ENCODE measurements at places on chromosomes 1 and 21.

DNA sequence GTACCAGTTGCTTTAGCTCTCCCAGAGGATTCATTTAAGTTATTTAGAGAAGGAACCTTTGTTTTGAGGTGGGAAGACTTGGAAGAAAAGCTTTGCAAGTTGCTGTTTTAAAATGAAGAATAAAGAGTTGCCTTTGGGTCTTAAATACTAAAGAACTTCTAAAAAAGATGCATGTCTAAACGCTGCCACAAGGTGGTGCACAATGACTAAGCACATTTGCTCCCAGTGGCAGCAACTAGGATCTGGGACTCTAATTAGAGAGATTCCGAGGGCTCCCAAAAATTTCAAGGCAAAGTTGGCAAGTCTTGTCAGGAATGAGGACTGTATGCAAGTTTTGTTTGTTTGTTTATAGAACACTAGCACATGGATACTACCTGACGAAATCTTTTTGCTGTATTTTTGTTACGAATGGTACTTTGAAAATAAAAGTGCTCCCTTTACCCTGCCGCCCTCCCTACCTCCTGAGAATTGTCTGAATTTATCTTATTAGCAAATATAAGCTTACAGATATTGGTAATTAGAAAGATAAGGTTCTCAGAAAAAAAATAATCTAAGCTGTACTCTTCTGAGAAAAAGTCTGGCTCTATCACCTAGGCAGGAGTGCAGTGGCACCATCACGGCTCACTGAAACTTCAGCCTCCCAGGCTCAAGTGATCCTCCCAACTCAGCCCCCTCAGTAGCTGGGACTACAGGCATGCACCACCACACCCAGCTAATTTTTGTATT is 121.8 kb downstream of the HFM1 start:
- no peak for DNase-seq
- H3K4me3 ChIP-seq = no peak overlapping the region
- no peaks in the 10 kb centered on the region for H3K36me3 ChIP-seq

DNA sequence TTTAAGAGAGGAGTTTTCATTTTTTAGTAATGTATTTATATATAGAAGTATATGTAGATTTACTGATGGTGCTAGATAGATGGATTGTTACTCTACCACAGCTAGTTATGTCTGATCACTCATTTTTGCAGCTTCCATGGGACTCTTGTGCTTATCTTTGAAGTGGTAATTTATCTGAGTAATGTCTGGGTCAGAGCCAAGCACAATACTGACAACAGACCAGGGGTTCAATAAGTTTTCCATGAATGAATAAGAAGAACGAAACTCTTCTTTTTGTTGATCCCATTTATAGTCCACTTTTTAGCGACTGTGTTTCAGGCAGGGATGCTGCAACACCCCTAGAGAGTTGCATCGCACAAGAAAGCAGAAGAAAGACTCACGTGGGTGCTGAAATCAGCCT is 935.2 kb downstream of the PLA2G4A start:
- no peaks in the 10 kb centered on the region for H3K4me1 ChIP-seq
- no peaks in the 10 kb centered on the region for H3K27me3 ChIP-seq
- H3K36me3 ChIP-seq = no peaks in the 10 kb centered on the region
- DNase-seq = no peak
- H3K4me3 ChIP-seq = no peak overlapping the region

- no peak for DNase-seq
- no peak overlapping the region for H3K27ac ChIP-seq
- no peaks in the 10 kb centered on the region for H3K27me3 ChIP-seq
- no peaks in the 10 kb centered on the region for H3K4me1 ChIP-seq
Observed at GRCh38 chr1:241482761-241483250, 36.7 kb downstream of the FH start.

DNA sequence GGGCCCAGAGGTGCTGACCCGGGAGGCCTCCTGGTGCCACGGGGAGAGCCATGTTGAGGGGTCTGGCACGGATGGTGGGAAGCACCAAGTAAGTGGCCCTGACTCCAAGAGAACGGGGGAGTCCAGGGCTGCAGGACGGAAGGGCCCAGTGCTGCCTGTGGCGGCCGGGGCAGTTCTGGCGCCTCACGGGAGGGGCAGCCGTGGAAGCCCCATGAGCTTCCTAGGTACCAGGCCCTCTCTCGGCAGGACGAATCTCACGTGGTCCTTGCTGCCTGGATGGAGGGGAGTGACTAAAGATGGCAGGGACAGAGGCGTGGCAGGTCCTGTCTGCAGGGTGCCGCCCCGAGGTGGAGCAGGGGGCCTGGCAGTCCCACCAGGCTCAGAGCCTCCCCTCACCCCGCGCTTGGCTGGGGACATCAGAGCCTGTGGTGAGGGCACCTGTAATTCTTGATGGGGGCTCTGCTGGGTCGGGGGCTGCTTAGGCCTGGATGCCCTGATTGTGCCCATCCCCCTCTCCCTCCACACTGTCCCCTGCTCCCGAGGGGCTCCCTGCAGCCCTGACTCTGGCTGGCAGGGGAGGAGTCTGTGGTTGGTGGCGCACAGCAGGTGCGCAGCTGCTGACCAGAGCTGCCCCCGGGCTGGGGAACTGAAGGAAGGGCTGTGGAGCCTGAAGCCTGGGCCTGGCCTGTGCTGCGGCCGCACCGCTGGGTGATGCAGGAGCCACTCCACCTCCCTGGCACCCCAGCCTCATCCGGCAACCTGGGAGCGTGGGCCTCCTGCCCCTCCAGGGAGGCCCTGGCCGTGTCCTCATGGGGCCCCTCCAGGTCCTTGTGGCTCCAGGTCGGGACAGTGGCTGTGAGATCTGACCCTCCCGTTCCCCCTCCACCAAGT is 31.4 kb downstream of the POFUT2 start:
- peaks cover 13% of the 10 kb centered on the region for H3K4me1 ChIP-seq
- H3K27me3 ChIP-seq = peaks cover 23% of the 10 kb centered on the region
- no peaks in the 10 kb centered on the region for H3K36me3 ChIP-seq
- peak overlapping the region; percentile 61 for H3K4me3 ChIP-seq
- no peak for DNase-seq
- peak overlapping the region; percentile 80 for H3K27ac ChIP-seq

- H3K4me1 ChIP-seq = peaks cover 1% of the 10 kb centered on the region
- no peak overlapping the region for H3K27ac ChIP-seq
- DNase-seq = peak; percentile 26
- no peak overlapping the region for H3K4me3 ChIP-seq
Observed at GRCh38 chr1:2636733-2637132, 3.9 kb upstream of the MMEL1 start.

- no peak overlapping the region for H3K4me3 ChIP-seq
- no peaks in the 10 kb centered on the region for H3K36me3 ChIP-seq
- no peak for DNase-seq
- peaks cover 3% of the 10 kb centered on the region for H3K27me3 ChIP-seq
Observed at GRCh38 chr1:24077278-24077978, 34.5 kb downstream of the MYOM3 start.

DNA sequence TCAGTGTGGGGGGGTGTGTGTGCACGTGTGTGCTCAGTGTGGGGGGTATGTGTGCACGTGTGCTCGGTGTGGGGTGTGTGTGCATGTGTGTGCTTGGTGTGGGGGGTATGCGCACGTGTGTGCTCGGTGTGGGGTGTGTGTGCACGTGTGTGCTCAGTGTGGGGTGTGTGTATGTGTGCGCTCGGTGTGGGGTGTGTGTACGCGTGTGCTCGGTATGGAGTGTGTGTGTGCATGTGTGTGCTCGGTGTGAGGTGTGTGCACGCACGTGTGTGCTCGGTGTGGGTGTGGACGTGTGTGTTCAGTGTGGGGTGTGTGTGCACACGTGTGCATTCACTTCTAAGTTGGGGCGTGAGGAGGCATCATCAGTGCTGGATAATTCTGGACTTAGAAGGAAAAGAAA is 77.9 kb downstream of the PRDM16 start:
- DNase-seq = no peak
- no peaks in the 10 kb centered on the region for H3K36me3 ChIP-seq
- no peak overlapping the region for H3K27ac ChIP-seq
- H3K27me3 ChIP-seq = no peaks in the 10 kb centered on the region

DNA sequence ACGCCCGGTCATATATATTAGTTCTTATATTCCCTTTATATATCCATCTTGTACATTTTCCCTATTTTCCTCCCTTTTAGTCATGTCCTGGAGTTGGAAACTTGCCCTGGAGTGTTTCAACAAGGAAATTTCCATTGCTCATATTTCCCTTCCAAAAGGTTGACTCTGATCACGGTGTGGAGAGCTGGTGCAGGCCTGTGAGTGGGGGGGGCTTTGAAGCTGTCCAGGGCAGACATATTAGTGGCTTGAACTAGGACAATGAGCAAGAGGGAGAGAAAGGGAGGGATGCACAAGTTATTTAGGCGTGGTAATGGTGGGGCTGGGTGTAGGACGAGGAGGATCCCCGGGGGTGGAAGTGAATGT is 30.4 kb upstream of the TMEM61 start:
- H3K36me3 ChIP-seq = no peaks in the 10 kb centered on the region
- no peak for DNase-seq
- no peak overlapping the region for H3K27ac ChIP-seq
- peaks cover 16% of the 10 kb centered on the region for H3K4me1 ChIP-seq

GRCh38 chr1:30966690-30967369 is 58.3 kb upstream of the SDC3 start:
- H3K27me3 ChIP-seq = no peaks in the 10 kb centered on the region

- peaks cover 22% of the 10 kb centered on the region for H3K27me3 ChIP-seq
- no peaks in the 10 kb centered on the region for H3K36me3 ChIP-seq
- H3K4me3 ChIP-seq = no peak overlapping the region
Observed at GRCh38 chr1:94716965-94717364, 103.2 kb upstream of the SLC44A3 start.

DNA sequence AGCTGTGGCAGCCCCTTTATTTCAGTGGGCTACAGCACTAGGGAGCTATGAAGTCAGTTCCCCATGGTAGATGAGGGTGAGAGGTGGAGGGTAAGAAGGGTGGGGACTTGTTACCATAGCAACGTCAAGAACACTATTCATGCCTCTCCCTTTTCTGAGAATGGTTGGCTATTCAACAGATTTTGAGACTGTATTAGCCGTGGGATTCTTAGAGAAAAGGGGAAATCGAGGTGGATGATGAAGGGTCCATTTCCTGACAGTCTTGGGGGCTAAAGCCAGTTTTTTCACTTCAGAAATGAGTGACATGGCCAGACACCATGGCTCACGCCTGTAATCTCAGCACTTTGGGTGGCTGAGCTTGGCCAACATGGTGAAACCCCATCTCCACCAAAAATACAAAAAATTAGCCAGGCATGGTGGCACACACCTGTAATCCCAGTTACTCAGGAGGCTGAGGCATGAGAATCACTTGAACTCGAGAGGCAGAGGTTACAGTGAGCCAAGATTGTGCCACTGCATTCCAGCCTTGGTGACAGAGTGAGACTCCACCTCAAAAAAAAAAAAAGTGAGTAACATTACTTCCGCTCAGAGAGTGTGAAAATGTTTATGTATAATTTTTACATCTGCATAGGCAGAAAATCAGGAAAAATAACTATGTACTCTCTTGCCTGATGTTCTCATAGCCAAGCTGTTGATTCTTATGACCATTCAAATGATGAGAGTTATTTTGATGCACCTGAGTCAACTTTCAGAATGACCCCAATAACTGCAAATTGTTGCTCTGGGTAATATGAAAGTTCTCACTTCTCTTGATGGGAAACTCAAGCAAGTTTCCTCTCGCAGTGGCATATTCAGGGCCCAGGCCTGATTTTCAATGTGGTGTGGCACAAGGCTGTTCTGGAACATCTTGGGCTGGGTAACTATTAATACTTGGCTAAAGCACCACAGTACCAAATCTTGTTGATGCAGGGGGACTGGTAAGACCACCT is 23.2 kb upstream of the RGSL1 start:
- no peak for DNase-seq
- peaks cover 10% of the 10 kb centered on the region for H3K4me1 ChIP-seq
- no peak overlapping the region for H3K4me3 ChIP-seq
- no peak overlapping the region for H3K27ac ChIP-seq

- H3K4me1 ChIP-seq = no peaks in the 10 kb centered on the region
- no peak overlapping the region for H3K27ac ChIP-seq
- no peaks in the 10 kb centered on the region for H3K36me3 ChIP-seq
- no peaks in the 10 kb centered on the region for H3K27me3 ChIP-seq
Observed at GRCh38 chr21:28418726-28419514, 573.8 kb downstream of the LTN1 start.

- no peak overlapping the region for H3K27ac ChIP-seq
- DNase-seq = no peak
- H3K27me3 ChIP-seq = no peaks in the 10 kb centered on the region
- peaks cover 24% of the 10 kb centered on the region for H3K36me3 ChIP-seq
- H3K4me3 ChIP-seq = no peak overlapping the region
Observed at GRCh38 chr1:86913399-86913895, 479 bp downstream of the SELENOF start.

DNA sequence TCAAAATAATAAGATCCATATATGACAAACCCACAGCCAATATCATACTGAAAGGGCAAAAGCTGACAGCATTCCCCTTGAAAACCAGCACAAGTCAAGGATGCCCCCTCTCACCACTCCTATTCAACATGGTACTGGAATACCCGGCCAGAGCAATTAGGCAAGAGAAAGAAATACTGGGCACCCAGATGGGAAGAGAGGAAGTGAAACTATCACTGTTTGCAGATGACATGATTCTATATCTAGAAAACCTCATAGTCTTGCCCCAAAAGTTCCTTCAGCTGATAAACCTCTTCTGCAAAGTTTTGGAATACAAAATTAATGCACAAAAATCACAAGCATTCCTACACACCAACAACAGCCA is 442.7 kb downstream of the PTBP2 start:
- peaks cover 13% of the 10 kb centered on the region for H3K4me1 ChIP-seq
- DNase-seq = no peak
- no peaks in the 10 kb centered on the region for H3K27me3 ChIP-seq
- no peak overlapping the region for H3K27ac ChIP-seq

- peaks cover 20% of the 10 kb centered on the region for H3K36me3 ChIP-seq
- H3K4me3 ChIP-seq = peak overlapping the region; percentile 71
- peaks cover 41% of the 10 kb centered on the region for H3K4me1 ChIP-seq
- DNase-seq = no peak
Observed at GRCh38 chr21:36149788-36150711, 6.6 kb upstream of the DOP1B start.

- DNase-seq = no peak
- H3K36me3 ChIP-seq = peaks cover 5% of the 10 kb centered on the region
- H3K4me3 ChIP-seq = no peak overlapping the region
- no peaks in the 10 kb centered on the region for H3K27me3 ChIP-seq
- no peak overlapping the region for H3K27ac ChIP-seq
Observed at GRCh38 chr1:35290452-35290851, 21.9 kb downstream of the ZMYM4 start.

DNA sequence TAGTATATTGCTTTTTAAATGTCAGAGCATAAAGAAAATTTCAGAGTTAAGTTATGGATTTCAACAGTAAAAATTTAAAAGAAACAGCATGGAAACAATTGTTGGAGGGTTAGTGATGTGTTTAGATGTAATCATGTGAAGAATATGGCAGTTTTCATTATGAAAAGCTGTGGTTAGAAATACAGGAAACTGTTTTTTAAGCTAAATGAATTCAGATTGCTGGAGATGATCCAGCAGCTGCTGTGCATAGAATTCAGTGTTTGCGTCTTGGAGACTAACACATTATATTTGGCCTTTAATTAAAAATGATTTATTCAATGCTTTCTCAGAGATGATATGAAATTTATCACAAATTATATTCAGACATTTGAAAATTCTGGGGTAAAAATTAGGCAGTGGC is 273.6 kb upstream of the LRRC7 start:
- H3K4me1 ChIP-seq = no peaks in the 10 kb centered on the region
- H3K27ac ChIP-seq = no peak overlapping the region
- H3K27me3 ChIP-seq = no peaks in the 10 kb centered on the region
- H3K36me3 ChIP-seq = no peaks in the 10 kb centered on the region
- DNase-seq = no peak
